ENCODE measurements at places on chromosomes 2 and 18.

DNA sequence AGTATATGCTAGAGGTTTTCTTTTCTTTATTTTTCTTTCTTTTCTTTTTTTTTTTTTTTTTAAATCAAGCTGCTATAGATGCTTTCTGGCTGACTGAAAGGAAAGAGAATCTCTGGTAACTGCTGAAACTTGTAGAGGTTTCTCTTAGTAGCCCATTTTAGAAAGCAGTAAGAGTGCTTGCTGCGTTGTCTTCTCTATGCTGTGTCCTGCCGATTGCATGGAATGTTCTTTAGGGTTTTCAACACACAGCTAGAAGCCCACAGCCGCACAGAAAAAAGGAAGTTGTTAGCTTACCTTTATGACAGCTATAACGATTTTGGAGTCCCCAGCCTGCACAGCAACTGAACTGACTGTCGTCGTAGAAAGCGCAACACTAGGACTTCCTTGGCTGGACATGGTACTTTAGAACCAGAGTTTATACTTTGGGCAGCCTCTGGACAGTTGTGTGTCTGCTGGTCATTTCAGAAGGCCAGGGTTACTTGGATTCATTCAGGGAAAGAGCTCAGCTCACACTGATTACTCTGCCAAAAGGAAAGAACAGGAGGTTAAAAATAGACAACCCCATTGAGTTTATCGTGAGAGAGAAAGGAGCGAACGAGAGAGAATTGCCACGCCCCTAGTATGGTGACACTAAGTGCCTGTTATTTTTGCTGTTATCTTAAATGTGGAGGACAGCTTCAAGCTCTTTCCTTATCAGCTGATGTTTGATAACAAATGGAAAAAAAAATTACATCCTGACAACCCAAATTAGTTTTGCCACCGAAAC lies at the start of gene CCDC141:
CCDC141 (minus strand) TSS at position 592 of the 766 bp plus-strand sequence; CDS start at position 396, 196 bp downstream.
- peak; percentile 39 for DNase-seq

DNA sequence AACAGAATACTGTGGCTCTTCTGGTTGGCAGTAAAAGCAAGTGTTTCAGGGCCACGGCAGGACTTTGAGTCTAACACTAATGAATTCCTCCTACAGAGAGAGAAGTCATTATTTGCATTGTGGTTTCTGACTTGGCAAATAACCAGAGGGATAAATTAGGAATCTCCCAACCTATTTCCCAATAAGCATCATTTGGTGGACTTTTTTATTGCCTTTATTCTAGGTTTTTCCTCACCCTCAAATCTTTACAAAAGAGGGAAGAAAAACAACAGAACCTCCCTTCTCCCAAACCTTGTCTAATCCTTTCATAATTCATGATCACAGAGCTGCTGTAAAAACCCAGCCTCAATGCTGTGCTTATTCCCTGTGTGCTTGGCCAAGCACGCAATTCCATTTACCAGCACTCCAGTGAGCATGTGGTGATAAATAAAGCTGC lies 179.7 kb downstream of the AGPS start:
- no peak for DNase-seq

DNA sequence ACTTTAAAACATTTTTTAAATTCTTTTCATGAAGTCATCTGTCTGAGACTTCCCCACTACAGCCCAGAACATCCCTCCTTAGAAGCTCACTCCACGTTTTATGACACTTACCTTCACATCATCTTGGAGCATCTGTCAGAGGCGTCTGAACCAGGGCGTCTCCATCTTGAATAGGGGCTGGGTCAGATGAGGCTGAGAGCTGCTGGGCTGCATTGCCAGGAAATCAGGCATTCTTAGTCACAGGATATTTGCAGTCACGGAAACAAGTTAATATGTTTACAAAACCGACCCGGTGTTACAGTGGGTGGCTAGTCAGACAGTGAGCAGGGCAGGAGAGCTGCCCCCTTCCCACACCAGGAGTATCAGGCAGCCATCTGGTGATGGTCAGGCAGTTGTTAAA lies 456.5 kb downstream of the FBXO15 start:
- DNase-seq, result no peak

- peak; percentile 87 for DNase-seq
These were observed 2.2 kb downstream of the SH2D6 start for GRCh38 chr2:85420536-85421259.

DNA sequence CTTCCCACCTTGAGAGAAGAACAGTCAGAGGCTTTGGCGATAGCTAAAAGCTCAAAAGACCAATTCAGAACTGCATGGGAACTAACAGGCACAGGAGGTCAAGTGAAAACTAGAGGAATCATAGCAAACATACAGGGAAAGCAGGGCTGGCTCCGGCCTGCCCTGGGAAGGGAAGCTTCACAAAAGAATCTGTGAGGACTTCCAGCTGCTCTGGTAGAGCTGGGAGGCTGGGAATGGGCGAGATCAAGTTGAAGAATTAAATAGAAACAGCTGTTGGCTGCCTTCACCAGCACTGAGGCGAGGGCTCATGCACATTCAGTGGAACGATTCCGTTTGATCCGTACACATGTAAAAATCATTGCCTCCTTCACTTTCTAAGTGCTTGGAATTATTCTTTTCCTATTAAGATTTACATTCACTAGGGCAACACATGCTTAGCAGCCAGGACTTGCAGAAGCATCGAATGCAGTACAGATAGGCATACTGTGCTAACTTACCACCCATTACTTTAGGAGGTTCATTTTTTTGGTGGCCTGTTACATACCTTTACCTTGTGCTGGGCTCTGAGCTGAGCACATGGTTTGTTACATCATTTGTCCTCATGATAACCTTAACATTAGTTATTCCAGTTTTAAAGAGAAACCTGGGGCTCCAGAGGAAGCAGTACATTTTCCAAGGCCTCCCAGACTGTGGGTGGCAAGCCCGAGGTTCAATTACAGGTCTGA lies 125.4 kb upstream of the RNF152 start:
- DNase-seq, result no peak

DNA sequence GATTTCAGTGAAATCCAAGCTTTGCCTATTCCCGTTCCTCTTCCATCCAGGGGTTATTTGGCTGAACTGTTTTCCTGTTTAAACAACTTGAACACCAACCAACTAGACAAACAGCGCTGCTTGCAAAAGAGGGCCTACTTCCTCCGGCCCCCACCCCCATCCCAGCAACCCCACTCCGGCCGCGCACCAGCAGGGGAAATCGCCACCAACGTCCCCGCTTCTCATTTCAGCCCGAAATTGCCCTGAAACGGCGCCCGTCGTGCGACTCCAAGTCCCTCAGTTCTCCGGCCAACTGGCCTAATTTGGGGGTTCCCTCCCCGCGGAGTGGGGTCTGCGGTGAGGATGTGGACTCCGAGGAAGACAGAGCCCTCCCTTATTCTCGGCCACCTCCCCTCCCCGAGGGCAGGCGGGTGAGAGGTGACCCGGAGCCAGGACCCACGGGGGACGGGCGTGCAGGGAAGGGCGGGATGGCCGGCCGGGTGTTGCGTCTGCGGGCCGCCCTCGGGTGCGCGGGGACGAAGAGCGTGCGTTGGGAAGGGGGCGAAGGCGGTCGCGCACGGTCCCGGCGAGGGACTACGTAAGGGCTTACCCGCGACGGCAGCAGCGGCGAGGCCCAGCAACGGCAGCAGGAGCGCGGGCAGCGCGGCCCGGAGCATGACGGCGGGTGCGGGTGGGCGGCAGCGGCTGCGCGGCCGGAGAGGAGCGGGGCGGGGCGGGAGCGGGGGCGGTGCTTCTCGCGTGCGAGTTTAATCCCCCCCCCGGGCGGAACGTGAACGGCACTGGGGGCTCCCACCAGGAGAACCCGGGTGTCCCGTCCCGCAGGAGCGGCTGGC lies at the start of gene CD302:
CD302 (minus strand) TSS at position 666 of the 833 bp plus-strand sequence; CDS start at position 656, 10 bp downstream.
- DNase-seq, result peak; percentile 13

- no peak for DNase-seq
These were observed 20.6 kb upstream of the DSG4 start for GRCh38 chr18:31356025-31356424.

GRCh38 chr18:58831606-58832005 lies 33.1 kb upstream of the ZNF532 start:
- DNase-seq, result no peak

DNA sequence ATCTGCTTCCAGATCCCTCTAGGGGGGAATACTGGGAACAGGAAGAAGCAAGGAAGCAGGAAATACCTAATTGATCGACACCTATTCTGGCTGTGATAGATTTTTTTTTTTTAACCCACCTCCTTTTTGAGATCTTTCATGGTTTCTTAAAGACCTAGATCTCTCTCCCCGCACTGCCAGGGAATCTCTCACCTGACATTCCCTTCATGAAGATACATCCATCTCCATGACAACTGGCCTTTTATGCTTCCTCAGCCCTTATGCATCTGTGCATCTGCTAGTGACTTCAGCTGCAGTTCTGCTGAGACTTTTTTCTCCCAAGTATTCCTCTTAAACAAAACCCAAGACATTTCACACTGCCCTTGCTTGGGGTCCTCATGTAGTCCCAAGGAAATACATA lies 21.1 kb upstream of the CPO start:
- no peak for DNase-seq

DNA sequence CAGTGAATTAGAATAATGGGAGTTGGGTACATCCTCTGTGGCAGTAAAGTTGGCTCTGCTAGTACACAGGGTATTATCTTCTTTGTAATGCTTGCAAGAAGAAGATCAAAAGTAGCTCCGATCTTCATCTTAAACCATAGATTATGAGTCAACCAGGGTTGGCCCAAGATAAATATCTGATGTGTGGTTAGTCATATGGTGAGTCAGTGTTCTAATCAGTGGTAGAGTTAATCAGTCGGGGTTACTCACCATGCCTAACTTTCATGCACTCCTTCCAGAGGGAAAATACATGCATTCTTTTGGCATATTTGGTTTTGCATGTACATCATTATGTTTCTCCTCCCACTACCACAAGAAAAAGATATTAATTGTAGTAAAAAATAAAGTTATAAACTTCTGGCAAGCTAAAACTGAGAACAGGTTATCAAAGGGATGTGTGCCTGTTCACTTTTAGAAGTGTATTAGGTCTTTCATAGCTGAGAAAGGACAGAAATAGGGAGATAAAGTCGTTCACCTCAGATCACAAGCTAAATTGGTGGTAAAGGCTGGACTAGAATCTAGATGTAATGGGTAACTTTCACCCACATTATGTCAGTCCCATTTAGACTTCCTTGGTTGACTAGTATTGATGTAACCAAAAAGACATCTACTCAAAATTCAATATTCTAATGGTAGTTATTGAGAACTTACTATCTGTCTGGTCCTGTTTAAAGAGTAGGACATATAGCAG lies 684.4 kb downstream of the IRS1 start:
- DNase-seq, result no peak

GRCh38 chr2:121898483-121898882 lies 143.0 kb downstream of the TSN start:
- DNase-seq, result no peak

DNA sequence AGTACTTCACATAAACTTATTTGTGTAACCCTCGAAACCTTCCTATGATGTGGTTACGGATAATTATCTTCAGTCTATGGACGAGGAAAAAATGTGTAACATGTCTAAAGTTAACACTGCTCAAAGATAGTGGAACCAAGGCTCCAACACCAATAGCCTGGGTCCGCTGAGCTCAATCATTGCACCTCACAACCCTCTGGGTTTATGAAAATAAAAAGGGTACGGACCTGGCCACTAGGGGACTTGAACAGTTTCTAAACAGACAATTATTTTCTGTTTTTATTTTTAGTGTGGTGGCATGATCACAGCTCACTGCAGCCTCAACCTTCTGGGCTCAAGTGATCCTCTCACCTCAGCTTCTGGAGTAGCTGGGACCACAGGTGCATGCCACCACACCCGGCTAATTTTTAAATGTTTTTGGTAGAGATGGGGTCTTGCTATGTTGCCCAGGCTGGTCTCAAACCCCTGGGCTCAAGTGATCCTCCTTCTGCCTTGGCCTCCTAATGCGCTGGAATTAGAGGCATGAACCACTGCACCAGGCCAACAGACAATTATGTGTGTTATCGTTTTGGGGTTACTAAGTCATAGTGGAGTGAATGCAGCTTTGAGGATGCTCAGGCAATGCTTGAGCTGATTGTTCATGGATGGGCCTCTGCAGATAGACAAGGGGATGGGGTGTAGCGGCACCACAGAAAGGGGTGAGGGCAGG lies 10.1 kb downstream of the CASP8 start:
- DNase-seq, result no peak

- DNase-seq, result no peak
These were observed at the start of gene MC4R for GRCh38 chr18:60372596-60372995. Gene MC4R (minus strand): TSS chr18:60372775. CDS start chr18:60372349, 426 bp downstream.

GRCh38 chr2:225008179-225008856 lies 34.0 kb downstream of the DOCK10 start:
- no peak for DNase-seq

DNA sequence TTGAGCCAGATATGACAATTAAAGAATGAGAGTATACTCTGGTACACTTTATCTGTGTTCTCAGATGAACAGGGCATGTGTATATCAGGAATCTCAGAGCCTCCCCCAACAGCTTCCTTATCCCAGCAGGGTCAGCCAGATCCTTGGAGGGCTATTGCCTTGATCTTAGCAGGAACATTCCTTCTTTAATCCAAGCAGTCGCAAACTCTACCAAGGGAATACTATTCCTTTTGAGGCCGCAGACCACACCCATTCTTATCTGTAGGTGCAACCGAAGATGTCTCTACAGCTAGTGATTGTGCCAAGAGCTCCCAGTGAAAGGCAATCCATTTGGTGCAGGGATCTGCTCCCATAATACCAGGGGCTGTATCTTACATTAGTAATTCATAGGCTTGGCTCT lies 118.3 kb upstream of the DOK6 start:
- no peak for DNase-seq

- DNase-seq, result no peak
These were observed 13.1 kb downstream of the PPP3R1 start for GRCh38 chr2:68238955-68239822.

GRCh38 chr2:102138331-102138730 lies 4.2 kb upstream of the IL1R1 start:
- DNase-seq, result no peak

DNA sequence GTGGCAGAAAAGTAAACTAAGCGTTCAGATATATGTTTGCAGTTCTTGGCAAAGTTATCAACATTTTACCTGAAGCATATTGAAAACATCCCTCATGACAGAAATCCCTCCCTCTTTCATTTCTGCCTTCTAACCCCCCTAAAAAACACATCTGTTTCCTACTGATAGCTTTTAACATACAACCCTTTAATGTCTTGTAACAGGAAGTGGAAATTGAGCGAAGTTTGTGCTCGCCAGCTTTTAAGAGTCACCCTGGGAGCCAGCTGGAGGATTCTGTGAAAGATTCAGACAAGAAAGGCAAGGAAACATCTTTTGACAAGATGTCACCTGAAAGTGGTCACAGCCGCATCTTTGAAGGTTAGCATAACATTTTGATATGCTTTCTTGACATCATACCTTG lies 247.4 kb downstream of the XIRP2 start:
- DNase-seq, result no peak

GRCh38 chr2:172607379-172607928 lies 51.6 kb downstream of the PDK1 start:
- no peak for DNase-seq

- no peak for DNase-seq
These were observed 61.8 kb downstream of the CAB39 start for GRCh38 chr2:230774348-230774951.

GRCh38 chr2:82023710-82024109 lies 1719.2 kb upstream of the LRRTM1 start:
- no peak for DNase-seq

DNA sequence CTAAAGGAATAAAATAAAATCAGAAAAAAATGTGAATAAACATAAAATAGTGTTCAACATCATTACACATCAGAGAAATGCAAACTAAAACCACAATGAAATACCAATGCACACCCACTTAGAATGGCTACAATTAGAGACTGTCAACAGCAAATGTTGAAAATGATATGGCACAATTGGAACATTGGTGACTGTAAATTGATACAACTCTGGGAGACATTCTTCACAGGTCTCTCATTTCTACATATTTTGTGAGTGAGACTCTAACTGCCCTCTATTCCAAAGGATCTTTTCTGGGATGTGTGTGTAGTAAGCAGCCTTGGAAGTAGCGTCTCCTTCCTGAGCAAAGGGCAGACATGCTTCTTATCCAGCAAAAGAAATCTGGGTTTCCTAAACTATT lies 323.0 kb downstream of the FBXO15 start:
- no peak for DNase-seq

All from T-helper 1 cell (primary cell).